AG09309 (cell line): ENCODE measurements at places on chromosomes 12 and 14.
A peak's percentile ranks its signal among the peaks of the same experiment; 100 is the strongest.

GRCh38 chr12:5388581-5389535, 43.0 kb upstream of the NTF3 start:
- peak; percentile 8 for DNase-seq

DNA sequence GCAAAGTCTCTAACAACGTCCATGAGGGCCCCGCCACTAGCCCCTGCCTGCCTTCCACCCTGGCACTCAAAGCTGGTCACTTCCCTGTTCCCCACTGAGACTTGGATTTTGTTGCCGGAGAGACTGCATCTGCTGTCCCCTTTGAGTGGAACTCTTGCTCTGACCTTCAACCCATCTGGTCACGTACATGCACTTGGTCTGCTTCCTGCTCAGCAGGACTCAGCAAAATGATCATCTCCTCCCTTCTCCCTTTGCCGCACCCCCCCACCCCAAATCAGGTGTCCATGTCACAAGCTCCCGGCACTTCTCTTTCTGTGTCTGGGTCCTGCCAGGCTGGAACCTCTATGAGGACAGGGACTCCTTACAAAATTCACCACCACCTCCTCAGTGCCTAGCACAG, 180.9 kb downstream of the CHST11 start:
- no peak for DNase-seq

DNA sequence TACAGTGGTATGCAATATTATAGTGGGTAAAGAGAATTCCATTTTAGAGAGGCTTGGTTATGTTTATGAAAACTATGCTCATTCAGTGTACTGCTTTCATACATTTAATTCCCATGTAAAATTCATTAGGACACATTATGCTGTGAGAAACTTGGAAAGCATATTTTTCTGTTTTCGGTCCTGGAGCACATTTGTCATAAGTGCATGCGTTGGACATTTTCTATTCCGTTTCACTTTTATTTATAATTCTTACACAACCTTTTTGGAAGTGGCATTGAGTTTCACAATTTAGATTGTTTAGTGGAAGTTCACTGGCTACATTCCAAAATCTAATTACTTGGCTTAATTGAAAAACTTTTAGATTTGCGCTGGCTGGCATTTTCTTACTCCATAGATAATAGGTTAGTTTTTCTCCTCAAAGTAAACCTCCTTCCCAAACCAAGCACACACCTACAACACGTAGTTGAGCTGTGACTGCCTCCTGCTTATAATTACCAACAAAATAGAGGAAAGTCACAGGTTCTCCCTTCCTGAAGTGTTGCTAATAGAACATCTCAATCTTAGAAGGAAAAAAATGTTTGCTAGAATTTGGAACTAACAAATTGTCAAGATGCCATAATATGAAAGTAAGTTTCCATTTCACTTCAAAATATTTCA, 938.5 kb downstream of the TRHDE start:
- no peak for DNase-seq

- DNase-seq = peak; percentile 49
Measured at GRCh38 chr14:65879248-65880009, 466.9 kb downstream of the FUT8 start.

DNA sequence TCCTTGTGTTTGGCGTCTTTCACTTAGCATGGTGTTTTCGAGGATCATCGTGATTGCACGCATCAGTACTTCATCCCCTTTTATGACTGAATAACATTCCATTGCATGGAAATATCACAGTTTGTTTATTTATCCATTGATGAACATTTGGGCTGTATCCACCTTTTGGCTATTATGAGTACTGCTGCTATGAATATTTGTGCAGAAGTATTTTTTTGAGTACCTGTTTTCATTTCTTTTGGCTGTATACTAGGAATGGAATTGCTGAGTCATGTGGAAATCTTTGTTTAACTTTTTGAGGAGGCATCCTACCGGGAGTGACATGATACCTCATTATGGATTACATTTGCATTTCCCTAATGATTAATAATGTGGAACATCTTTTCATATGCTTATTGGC, 66.4 kb downstream of the WNK1 start:
- DNase-seq = no peak

DNA sequence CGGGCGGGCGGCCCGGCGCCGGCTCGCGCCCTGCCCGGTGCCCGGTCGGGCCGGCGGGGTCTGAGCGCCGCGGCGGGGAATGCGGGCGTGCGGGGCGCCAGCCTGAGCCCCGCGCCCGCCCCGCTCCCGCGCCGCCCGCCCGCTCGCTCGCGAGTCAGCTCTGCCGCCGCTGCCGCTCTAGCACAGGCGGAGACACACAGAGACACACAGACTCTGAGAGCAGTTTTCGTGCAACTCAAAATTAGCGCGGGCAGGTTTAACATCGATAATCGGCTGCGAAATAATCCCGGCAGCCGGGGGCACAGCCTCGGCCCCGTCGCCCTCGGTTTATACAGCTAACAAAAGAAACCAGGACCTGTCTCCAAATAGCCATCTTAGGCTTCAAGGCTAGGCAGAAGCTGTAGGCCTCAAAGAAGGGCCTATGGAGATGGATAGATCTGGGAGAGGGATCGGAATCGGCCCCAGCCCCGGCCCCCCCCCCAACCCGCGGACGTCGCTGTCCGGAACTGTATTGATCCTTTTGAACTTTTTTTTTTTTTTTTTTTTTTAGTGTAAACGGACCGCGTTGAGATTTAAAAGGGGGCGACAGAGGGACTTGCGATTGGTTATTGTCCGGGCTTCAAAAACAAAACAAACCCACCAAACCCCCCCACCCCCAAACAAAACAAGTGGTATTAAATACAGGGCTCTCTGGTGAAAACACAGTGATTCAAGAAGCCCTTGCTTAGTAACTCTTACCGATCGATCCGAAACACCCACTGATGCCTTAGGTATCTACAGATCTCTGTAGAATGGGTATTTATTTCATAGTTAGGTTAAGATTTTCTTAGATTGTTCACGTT, 1.1 kb downstream of the ARID2 start:
- DNase-seq = no peak

- DNase-seq = no peak
Measured at GRCh38 chr12:40561395-40561966, 130.8 kb upstream of the CNTN1 start.

GRCh38 chr14:57634335-57634734, 140.7 kb upstream of the CCDC198 start:
- DNase-seq = no peak
